Activated CD4-positive, CD25-positive, alpha-beta regulatory T cell treated with anti-CD3 and anti-CD28 coated beads, Interleukin-2, amount 50 U/mL, for 16 hours (primary cell): ENCODE measurements at places on chromosomes 11 and 22.

DNA sequence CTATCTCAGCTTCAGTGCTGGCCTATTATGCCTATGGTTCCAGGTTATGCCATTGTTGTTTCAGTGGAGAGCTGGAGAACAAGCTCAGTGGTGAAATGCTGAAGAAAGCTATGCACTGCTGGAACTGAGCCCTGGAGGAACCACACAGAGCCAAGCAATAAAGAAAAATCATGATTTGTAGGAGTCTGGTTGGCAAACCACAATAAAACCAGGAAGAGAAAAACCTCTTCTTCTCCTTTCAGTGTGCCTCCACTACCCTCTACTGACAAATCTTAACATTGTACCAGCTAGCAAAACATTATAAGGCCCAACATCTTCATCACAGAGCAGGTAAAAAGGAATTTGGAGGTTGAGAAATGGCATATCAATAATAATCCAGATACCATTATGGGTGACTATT, 5.3 kb downstream of the OR51F2 start:
- no peak for DNase-seq

- DNase-seq = no peak
These were observed 13.2 kb downstream of the CARD10 start for GRCh38 chr22:37505989-37506388.

GRCh38 chr11:31671681-31672080, 139.4 kb downstream of the PAX6 start:
- DNase-seq = no peak

- DNase-seq = no peak
These were observed 34.6 kb upstream of the CEP126 start for GRCh38 chr11:101880222-101880621.

GRCh38 chr11:121129362-121130340, 28.6 kb downstream of the TECTA start:
- DNase-seq = no peak

- DNase-seq = no peak
These were observed 1031.1 kb downstream of the TBC1D22A start for GRCh38 chr22:47793304-47794101.

GRCh38 chr11:126072141-126072741, 9.6 kb upstream of the CDON start:
- DNase-seq = no peak

DNA sequence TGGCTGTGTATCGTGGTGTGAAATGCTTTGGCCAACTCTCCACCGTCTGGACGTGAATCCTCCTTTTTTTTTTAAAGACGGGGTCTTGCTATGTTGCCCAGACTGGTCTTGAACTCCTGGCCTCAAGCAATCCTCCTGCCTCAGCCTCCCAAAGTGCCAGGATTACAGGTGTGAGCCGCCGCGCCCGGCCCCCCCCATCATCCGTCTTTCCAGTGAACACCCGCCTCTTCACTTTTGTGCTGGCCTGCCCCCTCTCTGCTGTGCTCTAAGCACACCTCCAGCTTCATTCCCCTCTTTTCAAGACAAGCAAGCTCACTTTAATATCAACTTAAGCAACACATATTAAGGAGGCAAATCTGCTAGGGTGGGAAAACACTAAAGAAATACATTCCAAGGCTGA, 35.3 kb downstream of the IGSF9B start:
- no peak for DNase-seq

GRCh38 chr11:115920092-115920461, 415.9 kb upstream of the CADM1 start:
- DNase-seq = no peak

DNA sequence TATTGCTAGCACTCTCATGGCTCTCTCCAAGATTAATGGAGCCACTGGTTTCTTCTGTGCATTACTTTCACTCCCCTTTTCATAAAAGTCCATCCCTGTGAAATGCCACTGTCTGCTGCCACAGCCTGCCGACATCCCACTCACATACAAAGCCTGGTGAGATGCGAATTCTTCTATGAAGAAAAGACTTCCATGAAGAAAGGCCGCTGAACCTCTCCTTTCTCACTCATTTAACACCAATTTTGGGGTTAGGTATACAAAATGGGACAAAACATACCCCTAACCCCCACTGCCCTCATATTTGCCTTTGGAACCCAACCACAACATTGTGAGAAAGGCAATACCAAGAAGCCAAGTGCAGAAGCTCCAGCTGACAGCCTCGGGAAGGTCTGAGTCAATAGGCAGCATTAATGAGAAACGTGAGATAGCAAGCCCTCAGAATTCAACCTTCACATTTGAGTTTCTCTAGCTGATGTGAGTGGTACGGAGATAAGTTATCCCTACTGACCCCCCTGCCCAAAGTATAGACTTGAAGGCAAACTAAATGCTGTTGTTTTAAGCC, 156.4 kb downstream of the ATG16L2 start:
- no peak for DNase-seq

GRCh38 chr11:100484948-100485347, 202.1 kb upstream of the ARHGAP42 start:
- DNase-seq = no peak

DNA sequence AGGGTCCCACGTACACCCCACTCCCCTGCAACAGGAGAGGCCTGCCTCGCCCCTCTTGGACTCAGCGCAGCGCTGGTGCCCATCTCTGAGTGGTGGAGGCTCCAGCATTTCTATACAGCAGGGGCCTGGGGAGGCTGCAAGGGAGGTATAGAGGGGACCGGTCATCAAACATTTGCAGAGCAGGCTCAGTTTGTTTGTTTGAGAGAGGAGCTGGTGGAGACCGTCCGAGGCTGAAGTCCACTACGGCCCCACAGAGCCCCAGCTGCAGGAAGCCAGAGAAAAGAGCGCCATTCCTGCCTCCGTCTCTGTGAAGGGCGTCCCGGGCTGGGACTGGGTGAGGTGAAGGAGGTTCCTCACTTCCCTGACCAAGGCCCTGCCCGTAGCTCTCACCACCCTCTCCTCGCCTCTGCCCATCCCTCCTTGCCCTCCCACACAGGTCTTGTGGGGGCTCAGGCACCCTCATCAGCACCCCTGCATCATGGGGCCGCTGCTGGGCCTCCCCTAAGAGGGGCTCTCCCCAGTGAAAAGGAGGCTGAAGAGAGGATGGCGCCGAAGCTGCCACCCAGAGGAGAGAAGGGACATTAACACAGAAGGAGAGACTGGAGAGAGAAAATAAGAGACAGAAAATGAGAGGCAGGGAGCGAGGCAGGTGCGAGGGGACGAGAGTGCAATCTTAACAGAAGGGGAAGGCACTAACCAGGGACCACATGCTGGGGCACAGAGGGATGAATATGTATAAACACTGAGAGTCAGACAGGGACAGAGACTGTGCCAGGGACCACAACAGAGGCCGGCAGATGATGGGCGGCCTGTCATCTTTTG, 24.5 kb downstream of the RPUSD4 start:
- no peak for DNase-seq

- DNase-seq = no peak
These were observed 902.2 kb downstream of the BRD1 start for GRCh38 chr22:48925450-48925849.

GRCh38 chr11:134686460-134687061, 274.5 kb upstream of the B3GAT1 start:
- DNase-seq = no peak

DNA sequence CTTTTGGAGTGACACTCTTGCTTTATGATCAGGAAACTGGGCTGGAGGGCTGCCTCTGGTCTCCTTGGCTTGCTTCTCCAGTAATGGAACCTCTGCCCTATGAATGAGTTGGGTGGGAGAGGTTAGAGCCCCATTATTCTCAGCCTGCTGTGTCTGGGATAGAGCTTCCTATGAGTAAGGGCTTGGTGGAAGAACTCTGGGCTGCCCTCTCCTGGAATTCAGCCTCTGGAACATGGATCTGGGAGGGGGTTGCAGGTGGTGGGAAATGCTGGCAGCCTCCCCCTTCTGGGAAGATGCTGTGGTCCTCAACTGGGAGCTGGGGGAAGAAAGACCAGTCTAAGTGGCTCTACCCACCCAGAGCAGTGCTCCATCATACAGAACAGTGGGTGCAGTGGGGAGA, 81.8 kb upstream of the SYN3 start:
- no peak for DNase-seq

DNA sequence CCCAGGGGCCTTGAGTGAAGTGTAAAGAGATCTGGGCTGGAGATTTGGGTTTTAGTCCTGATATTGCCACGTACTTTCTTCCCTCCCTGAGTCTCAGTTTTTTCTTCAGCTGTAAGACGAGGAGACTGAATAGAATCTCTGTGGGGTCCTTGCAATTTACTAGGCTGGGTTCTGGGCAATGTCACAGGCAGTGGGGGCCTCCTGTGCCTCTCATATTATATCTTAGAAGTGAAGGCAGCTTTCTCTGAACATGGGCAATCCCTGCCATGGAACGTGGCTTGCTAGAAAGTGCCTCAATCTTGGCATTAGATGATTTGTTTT, 62.0 kb upstream of the PTPRJ start:
- no peak for DNase-seq

GRCh38 chr11:12359761-12360160, 17.6 kb upstream of the PARVA start:
- no peak for DNase-seq
